Putamen (tissue), 1 donor: ENCODE measurements at places on chromosomes 2 and 18.

DNA sequence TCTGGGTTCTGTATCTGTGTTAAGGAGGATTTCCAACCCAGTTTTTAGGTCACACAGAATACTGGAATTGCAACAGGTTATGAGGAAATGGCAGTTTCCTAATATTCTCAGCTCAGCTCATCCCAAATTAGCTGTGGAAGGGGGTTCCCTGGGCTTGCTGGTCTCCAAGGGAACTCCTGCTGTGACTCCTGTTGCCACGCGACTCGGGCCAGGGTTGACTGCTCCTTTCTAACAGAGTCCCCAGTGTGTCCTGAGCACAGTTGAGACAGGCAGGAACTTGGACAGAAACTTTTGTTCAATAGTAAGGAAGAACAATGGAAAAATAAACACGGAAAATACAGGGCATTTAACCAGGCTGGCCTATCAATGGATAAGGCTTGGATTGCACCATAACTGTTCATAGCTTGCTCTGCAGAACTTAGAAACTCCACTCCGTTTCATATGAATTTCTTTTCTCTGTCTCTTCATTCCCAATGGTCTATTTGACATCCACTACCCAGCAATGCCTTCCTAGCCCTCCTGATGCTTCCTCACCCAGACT lies 3.8 kb upstream of the ROCK2 start:
- no peak for DNase-seq

- no peak for DNase-seq
These were observed 617.7 kb upstream of the CDH2 start for GRCh38 chr18:28794459-28795245.

GRCh38 chr2:224561234-224562005 lies 23.7 kb downstream of the CUL3 start:
- DNase-seq = peak; percentile 34

- no peak for DNase-seq
These were observed 154.6 kb downstream of the DYM start for GRCh38 chr18:49305688-49306336.

- no peak for DNase-seq
These were observed 224.8 kb downstream of the FAM210A start for GRCh38 chr18:13501543-13501887.

- DNase-seq = no peak
These were observed 805.2 kb downstream of the GALR1 start for GRCh38 chr18:78054801-78055200.

- DNase-seq = no peak
These were observed 22.2 kb upstream of the MYO3B start for GRCh38 chr2:170155723-170156253.

- peak; percentile 3 for DNase-seq
These were observed 42.5 kb downstream of the LRRC30 start for GRCh38 chr18:7273301-7273921.

- DNase-seq = no peak
These were observed 144.3 kb downstream of the FIGN start for GRCh38 chr2:163591461-163591860.

- no peak for DNase-seq
These were observed 19.8 kb downstream of the CREG2 start for GRCh38 chr2:101367508-101367907.

DNA sequence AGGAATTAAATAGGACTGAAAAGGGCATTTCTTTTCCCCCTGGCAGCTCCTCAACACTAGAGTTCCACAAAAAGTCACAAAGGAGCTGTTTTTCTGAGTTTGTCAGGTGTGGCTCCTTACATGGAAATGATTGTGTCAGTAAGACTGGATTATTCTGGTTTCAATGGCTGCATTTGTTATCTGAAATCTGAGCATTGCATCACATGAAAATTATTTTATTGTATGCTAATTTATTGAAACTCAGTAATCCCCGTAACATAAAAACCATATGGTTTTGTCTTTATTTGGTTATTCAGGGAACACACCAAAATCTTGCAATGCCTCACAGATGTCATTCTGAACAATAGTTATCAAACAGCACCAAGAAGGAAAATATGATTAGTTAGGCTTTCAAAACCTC lies 439.7 kb upstream of the TNP1 start:
- DNase-seq = no peak

DNA sequence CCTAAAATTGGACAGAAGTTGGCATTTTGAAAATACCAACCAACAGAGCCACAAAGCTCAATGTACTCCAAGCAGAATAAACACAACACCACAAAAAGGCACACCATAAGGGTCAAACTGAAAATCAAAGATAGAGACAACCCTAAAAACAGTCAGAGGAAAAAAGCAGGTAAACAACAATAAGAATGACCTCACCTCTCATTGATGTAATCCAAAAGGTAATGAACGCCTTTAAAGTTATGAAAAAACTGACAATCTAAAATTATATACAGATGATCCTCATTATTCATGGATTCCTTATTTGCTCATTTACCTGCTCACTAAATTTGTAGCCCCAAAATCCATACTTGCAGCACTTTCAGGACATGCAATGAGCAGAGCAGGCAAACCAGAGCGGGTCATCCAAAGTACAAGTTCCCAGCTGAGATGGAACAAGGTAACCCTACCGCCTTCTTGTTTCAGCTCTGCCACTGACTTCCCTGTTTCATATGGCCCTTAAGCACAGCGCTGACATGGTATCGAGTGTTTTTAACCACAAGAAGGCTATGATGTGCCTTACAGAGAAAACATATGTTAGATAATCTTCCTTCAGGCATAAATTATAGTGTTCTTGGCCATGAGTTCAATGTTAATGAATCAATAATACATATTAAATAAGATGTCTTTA lies 17.0 kb downstream of the RTN4 start:
- DNase-seq = no peak
